NCI-H187 treated with DMSO at 0.1 percent for 48 hours (cell line): ENCODE measurements at places on chromosomes 2 and 18.

DNA sequence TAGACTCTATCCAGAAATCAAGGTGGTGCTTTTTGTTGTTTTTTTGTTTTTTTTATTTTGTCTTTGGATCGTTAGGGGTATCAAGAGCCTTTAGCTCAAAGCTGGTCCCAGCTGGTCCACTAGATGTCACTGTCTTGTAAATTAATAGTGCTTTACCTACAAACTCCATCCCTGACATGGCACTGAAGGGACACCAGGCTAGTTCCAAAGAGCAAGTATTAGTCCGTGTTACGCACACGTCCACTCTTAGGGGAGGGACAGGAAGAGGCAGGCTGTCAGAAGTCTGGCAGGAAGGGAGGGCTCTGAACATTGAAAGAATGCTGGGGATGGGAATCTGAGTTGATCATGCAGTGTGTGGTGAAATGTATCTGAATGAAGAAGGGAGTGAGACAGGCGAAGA, 85.9 kb upstream of the CCBE1 start:
- no peak for DNase-seq

GRCh38 chr18:41416044-41416443, 539.0 kb upstream of the PIK3C3 start:
- no peak for DNase-seq

- DNase-seq, result no peak
These were observed 5.4 kb downstream of the CHMP3 start for GRCh38 chr2:86557836-86558235.

GRCh38 chr2:64932371-64933216, 56.6 kb upstream of the SLC1A4 start:
- no peak for DNase-seq

DNA sequence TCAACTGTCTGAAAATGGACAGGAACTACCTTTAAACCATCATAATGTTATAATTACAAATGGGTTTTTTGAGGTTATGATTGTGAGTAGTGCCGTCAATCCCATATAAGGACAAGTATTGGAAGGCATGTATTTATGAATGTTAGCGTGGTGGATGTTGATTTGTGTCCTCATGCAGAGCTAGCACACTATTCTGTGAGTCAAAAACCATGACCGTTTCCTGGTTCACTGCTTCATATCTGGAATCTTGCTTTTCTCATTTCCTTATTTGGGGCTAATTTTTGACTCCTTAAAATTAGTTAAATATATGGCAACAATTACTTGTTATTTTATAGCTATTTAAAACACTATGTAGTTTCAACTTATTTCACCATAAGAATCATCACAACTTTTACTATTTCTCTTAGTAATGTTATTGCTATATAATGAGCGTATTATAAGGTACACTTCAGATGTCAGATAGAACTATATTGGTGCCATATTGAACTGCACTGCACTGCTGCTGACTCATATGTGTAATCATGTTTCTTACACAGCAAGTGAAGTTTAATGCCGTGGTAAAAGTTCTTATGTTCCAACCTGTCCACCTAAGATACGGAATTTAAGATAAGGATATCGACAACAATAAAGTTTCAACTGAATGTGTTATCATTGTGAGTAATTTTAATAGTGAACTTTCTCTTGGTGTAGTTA, 192.8 kb downstream of the PTGR3 start:
- DNase-seq, result no peak

DNA sequence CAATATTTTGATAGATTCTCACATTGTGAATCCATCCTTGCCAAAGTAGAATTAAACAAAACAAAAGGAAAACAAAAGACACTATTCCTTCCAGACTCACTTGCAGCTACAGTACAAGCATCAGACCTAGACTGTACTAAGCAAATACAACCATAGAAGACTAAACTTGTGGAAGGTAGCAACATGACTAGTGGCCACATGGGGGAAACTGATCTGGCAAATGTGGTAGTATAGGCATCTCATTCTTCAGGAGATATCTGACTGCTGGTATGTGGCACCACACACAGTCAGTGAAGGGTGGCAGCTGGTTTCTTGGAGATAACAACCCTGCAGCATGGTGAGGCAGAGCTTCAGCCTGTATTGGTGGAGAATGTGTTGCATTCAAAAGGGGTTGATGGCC, 81.0 kb upstream of the ACVR2A start:
- no peak for DNase-seq

DNA sequence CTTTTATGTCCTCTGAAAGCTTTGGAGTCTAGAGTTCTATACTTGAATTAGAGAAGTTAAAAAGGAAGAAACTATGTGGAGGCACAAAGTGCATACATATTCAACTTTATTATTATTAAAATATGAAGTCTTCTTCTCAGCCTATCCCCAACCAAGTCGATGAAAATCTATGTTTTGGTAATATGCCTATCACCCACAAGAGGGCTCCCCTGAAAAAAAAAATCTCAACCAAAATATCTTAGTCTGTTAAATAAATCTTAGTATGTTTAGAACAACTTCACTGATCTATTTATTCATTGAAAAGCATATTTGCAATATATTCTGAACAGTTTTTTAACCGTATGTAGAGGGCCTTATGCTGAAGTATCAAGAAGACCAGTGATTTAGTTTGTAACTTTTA, 804.5 kb downstream of the TDRD15 start:
- no peak for DNase-seq

GRCh38 chr2:224284134-224284946, 117.6 kb downstream of the FAM124B start:
- no peak for DNase-seq

- DNase-seq, result no peak
These were observed 12.2 kb downstream of the GPR17 start for GRCh38 chr2:127658146-127658545.

- DNase-seq, result no peak
These were observed 29.3 kb downstream of the APOB start for GRCh38 chr2:21014364-21015280.

DNA sequence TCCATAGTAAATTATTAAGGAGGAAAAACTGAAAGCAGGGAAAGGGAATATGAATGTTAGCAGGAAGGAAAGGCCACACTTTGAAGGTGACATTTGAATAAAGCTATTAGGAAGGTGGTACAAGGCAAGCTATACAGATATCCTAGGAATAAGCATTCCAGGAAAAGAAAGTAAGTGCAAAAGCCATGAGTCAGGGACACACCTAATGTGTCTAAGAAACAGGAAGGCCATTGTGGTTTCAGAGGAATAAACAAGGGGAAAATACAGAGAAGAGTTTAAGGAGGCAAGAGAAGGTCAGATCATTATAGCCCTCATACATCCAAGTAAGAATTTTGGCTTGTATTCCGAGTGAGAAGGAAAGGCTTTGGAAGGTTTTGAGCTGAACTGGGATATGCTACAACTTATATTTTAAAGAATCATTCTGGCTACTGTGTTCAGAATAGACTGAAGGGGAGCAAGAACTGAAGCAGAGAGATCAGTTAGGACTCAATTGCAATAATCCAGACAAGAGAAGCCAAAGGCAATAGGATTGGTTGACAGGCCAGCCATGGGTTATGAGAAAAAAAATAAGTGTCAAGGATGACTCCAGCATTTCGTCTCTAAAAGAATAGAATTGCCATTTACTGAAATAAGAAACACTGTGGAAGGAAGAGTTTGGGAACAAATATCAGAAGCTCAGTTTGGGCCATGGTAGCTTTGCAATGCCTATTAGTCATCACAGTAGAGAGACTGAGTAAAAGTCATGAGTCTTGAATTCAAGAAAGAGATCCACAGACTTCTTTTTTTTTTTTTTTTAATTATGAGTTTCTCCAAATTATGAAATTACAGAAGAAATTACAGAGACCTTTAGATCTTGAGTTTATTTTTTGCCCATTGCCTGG, 11.3 kb downstream of the RAD51AP2 start:
- no peak for DNase-seq

GRCh38 chr2:41806286-41806685, 241.5 kb upstream of the PKDCC start:
- no peak for DNase-seq

GRCh38 chr2:133854603-133855200, 286.4 kb upstream of the NCKAP5 start:
- no peak for DNase-seq

DNA sequence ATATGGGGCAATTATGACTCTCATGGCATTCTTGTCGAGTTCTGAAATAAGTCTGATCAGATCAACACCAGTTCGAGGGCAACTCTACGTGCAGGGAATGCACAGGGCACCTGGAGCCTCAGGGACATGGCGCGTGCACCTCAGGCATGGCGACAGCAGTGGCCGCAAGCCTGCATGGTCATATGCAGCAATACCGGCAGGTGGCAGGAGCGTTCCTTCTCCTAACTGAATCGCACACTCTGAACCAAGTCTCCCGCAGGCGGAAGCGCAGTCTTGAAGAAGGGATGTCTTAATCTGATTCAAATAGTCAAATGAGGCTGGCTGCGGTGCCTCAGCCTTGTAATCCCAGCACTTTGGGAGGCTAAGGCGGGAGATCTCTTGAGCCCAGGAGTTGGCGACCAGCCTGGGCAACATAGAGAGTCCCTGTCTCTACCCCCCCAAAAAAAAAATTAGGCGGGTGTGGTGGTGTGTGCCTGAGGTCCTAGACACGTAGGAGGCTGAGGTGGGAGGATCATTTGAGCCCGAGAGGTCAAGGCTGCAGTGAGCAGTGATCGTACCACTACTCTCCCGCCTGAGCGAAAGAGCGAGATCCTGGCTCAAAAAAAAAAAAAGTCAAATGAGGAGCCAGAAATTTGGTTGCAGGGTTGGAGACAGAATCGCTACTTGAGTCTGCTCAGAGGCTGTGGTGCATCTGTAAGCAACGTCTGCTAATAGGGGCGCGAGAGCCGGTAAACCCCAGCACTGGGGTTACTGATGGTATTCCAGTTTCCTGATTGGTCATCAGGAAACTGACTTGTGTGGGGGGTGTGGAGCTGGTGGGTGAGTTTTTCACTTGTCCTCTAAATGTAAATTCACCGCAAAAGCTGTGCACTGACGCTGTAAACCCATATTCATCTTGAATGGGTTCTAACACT, 28.8 kb downstream of the FHL2 start:
- peak; percentile 10 for DNase-seq

- DNase-seq, result no peak
These were observed 3.7 kb upstream of the MTCL1 start for GRCh38 chr18:8701546-8702118.

GRCh38 chr2:215554689-215555498, 119.0 kb upstream of the FN1 start:
- DNase-seq, result no peak

DNA sequence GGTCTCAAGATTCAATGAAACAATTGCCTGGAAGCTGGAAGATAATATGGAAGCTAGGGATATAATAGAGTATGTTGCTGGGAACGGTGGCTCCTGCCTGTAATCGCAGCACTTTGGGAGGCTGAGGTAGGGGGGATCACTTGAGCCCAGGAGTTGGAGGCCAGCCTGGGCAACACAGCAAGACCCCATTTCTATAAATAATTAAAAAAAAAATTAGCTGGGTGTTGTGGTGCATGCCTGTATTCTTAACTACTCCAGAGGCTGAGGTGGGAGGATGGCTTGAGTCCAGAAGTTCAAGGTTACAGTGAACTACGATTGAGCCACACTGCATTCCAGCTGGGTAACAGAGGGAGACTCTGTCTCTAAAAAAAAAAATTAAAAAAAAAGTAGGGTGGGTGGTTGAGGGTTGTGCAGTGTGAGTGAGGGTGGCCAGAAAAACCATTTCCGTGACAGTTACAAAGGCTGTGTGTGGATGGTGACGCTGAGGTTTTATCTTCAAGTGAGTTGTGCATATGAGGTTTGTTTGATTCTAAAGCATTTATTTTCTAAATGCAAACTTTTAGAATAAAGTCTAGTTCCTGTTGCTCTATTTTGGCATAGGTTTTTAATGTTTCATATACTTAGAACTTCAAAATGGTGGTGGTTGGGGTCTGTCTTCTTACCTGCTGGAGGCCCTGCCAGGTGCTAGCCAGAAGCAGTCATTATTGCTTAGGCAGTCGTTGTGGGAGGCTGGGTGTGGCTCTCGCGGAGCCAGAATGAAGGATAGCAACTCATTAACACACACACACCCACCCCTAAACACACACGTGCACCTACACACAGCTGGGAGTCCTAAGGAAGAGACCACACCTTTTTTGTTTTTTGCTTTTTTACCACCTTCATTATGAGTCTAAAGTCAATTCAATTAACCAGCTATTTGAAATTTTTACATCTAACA, 4.7 kb upstream of the IL1R2 start:
- no peak for DNase-seq

GRCh38 chr2:239891698-239892097, 133.4 kb downstream of the NDUFA10 start:
- DNase-seq, result no peak

DNA sequence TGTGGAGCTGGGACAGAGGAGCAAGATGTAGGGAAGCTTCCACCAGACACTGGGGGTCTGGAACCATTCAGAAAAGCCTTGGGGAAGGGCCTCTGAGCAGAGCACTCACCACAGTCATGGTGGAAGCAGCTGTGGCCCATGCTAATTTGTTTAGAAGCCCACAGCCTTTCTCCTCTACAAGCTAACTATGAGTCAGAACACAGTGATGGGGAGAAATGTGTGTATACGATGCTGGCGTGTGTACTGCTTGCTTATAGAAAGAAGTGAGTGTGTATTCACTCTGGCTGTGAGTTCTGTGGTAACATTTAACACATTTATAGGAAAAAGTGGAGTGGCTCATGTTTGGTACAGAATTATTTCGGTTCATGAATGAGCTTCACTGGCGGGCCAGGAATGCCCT, 157.0 kb upstream of the ACAA2 start:
- DNase-seq, result no peak

DNA sequence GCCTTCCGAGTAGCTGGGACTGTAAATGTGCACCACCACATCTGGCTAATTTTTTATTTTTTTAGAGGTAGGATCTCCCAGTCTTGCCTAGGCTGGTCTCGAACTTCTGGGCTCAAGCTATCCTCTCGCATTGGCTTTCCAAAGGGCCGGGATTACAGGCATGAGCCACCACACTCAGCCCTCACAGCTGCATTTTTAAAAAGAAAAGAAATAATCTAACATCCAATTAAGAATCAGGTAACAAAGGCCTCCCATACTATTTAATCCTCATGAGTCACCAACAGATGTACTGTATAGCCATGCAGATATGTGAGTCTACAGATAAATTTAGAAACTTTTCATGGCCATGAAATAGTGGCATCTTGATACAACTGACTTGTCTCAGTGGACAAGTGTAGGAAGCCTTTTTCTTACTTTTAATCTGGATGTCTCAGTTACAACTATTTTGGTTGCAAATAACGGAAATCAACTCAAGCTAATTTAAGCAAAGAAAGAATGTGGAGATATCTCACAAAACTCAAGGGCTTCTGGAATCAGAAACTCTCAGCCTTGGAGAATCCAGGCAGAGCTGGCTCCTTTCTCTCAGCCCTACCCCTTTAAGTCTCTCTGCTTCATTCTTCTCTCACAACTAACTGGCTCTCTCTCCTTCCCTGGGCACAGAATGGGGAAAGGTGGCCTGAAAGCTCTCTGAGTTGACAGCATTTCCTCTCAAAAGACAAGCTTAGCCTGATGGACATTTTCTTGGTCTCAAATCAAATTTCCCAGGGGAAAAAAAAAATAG, 12.8 kb upstream of the PPM1B start:
- DNase-seq, result no peak

DNA sequence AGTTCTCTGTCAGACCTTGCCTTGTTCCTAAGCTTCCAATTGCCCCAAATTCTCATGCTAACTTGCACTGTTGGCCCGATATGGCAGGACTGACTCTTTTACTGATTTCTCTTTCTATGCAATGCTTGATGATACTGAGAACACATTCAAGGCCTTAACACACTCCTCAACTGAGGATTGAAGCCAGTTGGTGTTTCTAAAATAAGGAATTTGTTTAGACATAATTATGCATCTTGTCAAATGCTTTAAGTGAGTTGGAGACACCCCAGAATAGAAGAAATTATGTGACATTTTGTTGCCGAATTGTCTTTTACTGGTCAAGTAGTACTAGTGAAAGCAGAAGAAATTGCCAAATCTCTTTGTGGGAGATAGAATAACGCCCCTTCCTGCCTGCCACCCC, 60.0 kb upstream of the THSD7B start:
- DNase-seq, result no peak
